NB4 (cell line): ENCODE measurements at places on chromosomes 6 and 20.

DNA sequence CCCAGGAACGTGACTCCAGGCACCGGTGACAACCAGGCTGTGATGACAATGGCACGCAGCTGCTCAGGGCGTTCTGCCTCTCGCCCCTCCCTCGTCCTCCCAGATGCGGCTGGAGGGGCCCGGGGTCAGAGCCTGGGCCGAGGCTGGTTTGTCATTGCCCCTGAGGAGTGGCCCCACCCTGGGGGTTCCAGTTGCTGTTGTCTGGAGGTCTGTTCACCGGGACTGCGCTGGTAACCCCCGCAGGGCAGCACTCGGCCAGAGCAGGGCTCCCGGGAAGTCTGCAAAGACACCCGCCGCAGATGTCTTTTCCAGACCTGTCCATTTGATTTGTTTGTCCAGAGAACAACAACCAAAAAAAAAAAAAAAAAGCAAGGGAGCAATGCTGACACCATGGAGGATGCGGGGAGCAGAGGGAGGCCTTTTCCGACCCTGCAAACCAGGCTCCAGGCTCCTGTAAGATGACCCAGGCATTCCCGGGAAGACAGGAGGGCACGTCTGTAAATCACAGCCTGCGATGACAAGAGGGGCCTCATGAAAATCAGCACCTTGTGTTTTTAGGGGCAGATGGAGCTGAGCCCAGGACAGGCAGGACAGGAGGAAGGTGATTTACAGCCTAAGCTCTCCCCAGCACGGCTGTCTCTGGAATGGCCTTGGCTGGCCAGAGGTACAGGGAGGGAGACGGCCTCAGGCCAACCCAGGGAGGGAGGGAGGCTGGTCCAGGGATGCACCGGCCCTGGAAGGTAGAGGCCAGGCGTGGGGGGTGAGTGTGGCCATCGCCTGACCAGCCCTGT is 189.3 kb downstream of the ERMARD start:
- no peak for DNase-seq

- DNase-seq: no peak
Measured at GRCh38 chr20:37395410-37395797, 49.5 kb downstream of the SRC start.

- DNase-seq: peak; percentile 73
Measured at GRCh38 chr6:12269110-12269509, 21.1 kb upstream of the EDN1 start.

- DNase-seq: no peak
Measured at GRCh38 chr6:57342148-57342669, 24.8 kb downstream of the PRIM2 start.

- no peak for DNase-seq
Measured at GRCh38 chr6:42133926-42134325, 8.5 kb downstream of the C6orf132 start.

GRCh38 chr6:26311012-26311384 is 54.0 kb upstream of the BTN3A2 start:
- DNase-seq: peak; percentile 65

GRCh38 chr6:114634016-114634415 is 291.2 kb upstream of the HS3ST5 start:
- no peak for DNase-seq

GRCh38 chr6:79544299-79544927 is 7.2 kb upstream of the LCA5 start:
- no peak for DNase-seq

DNA sequence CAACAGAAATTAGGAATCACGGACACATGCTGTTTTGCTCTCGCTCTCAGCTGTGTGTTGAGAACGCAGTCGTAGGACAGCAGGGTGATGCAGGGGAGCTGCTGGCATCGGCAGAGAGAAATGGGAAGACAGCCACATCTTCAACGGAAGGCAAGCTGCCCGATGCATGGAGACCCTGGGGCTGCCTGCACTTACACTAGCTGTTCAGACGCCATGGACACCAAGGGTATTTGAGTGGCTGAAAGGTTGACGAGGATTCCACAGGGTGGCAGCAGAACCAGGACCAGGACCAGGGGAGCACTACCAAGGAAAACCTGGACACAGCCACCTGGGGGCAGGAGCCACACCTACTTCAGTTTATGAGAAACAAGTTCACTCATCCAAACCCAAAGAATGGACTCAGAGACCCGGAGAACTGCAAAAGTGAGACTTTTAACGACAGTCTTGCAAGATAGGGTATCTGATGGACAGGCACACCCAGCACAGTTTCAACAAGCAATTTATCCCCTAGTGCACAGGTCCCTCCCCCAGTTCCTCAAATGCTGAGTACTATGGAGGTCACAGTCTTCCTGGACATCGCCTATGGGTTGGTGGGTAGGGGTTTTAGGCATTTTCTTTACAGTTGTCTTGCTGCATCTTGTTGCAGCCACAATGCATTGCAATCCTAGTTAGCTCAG is 56.3 kb upstream of the ENTPD6 start:
- DNase-seq: no peak

DNA sequence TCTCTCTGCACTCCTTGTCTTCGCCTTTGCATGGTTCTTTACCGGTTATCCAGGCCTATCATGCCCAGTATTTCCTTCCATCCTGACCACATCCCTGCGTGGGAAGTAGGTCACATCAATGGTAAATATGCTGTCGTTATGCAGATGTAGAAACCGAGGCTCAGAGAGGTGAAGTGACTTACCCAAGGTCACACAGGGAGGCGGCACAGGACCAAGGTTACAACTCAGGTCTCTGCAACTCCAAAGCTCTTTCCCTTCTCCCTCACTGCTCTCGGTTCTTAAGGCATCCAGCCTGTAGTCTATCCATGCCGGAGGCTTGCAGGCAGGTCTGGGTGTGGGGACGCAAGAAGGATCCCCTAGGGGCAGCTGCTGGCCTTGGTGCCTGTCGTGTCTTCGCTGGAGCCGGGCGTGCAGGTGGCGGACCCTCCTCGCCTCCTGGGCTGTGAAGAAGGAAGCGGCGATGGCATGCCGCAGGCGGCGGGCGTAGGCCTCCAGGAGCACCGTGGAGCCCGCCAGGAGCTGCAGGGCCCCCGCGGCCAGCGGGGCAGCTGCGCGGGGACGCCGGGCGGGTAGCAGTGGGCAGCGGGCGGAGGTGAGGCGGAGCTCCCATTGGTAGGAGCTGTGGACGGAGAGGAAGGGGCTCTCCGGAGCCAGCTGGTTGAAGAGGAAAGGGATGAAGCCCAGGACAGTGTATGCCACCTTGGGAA is 9.1 kb downstream of the OCSTAMP start:
- no peak for DNase-seq

DNA sequence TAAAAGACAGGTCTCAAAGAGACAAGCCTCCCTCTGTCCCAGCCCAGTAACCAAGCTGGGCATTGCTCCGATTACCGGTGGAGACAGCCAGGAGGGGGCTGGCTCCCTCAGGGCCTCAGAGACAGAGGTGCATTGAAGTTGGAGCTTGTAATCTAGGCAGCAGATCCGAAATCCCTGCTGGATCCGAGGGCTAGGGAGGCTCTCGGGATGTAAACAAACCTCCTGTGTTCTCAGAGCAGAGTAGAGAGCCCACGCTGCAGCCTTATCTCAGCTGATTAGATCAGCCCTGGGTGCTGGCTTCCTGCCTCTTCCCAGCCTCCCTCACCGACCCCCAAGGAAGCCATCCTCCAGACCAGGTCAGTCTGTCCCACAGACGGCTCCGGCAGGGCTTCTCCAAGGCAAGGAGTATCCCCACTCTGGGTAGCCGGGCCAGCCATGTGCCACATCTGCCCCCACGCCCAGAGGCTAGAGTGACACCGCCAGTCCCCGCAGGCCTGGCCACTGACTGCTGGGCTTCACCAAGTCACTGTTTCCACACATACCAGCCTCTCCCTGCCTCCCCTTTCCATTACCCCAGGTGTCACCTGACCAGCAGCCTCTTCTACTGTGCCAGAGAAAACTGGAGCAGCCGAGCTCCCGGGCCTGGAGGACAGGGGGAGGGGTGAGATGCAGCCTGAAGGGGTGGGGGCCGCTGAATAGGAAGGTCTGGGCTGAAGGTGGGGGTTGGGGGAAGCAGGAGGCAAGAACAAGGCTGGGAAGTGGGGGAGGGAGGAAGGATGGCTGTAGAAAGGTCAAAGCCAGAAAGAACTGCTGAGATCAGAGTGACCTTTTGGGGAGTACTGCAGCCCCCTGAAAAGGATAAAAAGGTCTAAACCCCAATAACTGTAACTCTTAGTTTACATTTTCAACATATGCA is 6.0 kb downstream of the SDC4 start:
- DNase-seq: no peak

- DNase-seq: no peak
Measured at GRCh38 chr6:5665667-5666066, 341.1 kb downstream of the NRN1 start.

DNA sequence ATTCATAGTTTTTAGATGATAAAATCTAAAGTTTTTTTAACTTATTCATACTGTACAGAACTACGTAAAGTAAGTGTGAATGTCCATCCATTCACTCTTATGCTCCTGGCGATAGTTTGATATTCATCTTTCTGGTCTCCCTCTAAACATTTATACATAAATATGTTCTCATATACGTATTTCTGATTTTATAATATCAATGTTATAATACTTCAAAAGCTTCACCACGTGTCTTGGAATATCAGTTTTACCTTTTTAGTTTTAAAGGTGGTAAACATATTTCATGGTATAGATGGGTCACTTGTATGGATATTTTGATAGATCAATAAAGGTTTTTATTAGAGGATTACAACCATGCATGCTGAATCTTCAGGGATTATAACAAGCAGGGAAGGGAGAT is 10.3 kb upstream of the RHAG start:
- no peak for DNase-seq

- DNase-seq: no peak
Measured at GRCh38 chr6:155449450-155450239, 6.0 kb downstream of the NOX3 start.

GRCh38 chr6:163151212-163151611 is 263.3 kb upstream of the QKI start:
- DNase-seq: no peak

DNA sequence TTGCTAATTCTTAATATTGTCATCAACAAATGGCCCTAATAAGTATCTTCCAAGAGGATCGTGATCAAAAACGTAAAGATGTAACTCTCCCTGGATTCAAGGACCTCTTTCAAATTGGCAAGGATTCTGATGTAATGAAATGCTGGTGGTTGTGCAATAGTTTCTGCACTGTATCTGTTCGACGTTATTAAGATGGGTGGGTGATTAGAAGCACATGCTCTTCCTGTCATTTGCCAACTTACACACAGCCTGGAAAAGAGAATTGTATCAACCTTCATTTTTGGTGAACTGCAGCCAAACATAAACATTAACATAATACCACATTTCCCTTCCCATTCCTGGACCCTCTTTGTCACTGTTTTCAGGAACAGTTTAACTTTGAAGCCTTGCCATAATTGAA is 9.8 kb downstream of the FOXQ1 start:
- peak; percentile 76 for DNase-seq

GRCh38 chr6:87742106-87742505 is 40.1 kb upstream of the AKIRIN2 start:
- DNase-seq: peak; percentile 22

GRCh38 chr6:150761771-150762170 is 103.7 kb upstream of the MTHFD1L start:
- no peak for DNase-seq

DNA sequence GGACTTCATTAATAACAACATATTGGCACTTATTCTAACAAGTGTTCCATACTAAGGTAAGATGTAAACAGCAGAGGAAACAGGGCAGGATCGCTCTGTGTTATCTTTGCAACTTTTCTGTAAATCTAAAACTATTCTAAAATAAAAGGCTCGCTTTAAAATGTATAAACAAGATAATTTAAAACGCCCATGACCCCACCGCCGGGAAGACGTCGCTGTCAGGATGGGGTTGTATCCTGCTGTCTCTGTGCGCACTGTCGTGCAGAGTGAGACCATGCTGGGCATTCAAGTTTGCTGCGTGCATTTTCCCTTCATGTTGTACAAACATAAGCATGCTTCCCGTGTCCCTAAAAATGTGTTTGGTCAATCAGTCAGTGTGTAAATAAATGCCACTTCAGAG is 255.7 kb downstream of the CDH4 start:
- DNase-seq: no peak

DNA sequence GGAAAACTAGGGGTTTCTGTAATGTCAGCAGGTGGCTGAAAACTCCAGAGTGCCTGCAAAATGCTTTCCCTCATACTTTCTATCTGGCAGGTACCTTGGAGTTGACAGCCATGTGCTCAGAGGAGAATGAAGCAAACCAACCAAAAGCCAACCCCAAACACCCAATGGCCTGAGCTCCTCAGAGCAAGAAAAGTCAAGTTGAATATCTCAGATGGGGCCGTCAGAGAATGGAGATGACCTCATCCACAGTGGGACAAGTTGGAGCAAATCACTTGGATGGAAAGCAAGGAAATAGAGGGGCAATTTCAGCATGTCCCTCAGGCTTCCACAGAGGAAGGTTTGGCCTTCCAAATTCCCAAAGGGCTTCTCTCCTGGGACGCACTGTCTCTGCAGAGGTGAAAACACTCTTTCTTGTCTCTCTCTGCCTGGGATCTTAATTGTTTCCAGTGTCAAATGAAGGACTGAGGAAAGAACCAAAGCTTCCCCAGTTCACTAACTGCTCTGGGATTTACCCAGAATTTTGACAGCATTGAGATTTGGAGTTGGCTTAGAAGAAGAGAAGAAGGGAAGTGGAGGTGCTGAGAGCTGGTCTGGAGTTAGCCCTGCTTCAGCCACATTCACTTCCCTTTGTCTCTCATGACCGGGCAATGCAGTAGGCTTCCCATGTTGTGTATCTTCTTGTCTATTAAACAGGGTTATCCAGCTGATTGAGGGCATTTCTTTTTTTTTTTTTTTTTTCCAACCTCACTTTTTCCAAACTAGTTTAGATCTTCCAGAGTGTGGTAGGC is 42.2 kb downstream of the PRND start:
- DNase-seq: peak; percentile 69

- peak; percentile 61 for DNase-seq
Measured at GRCh38 chr6:35804996-35805736, at the start of gene LHFPL5. Gene LHFPL5, plus strand, starts transcription at chr6:35805352. Its CDS starts 319 bp downstream, at chr6:35805671.

- no peak for DNase-seq
Measured at GRCh38 chr6:160269023-160269521, 10.5 kb upstream of the SLC22A2 start.

GRCh38 chr6:31710523-31711219 is 4.0 kb downstream of the LY6G6F start:
- DNase-seq: no peak

DNA sequence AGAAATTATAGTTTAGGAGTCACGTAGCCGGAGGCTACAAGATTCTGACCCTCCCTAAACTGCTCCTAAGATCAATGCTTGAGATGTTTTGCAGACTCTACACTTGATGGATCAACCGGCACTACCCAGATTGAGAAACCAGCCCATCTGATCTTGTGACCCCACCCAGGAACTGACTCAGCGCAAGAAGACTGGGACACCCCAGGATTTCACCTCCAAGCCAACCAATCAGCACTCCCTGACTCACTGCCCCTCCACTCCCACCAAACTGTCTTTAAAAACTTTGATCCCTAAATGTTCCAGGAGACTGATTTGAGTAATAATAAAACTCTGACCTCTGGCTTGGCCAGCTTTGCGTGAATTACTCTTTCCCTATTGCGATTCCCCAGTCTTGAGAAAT is 99.8 kb downstream of the OPRM1 start:
- peak; percentile 47 for DNase-seq
